ENCODE measurements at places on chromosomes 4 and X. TPM values are rescaled to one million over a fixed set of nuclear protein-coding genes. Genes with fewer than 3 reads are reported as not detected.

Gene PCDH11X
- 0.41 TPM for total RNA-seq

Gene FAM236D
- total RNA-seq: not detected

Gene AP1AR
- total RNA-seq: 20.3 TPM

Gene NUP62CL
- 9.2 TPM for total RNA-seq

Gene CNKSR2
- total RNA-seq: 1.6 TPM

Gene SRPK3
- total RNA-seq: 1.1 TPM

Gene TMEM271
- total RNA-seq: not detected

Gene KLHL34
- 0.09 TPM for total RNA-seq

Gene RNF150
- 34.2 TPM for total RNA-seq

DNA sequence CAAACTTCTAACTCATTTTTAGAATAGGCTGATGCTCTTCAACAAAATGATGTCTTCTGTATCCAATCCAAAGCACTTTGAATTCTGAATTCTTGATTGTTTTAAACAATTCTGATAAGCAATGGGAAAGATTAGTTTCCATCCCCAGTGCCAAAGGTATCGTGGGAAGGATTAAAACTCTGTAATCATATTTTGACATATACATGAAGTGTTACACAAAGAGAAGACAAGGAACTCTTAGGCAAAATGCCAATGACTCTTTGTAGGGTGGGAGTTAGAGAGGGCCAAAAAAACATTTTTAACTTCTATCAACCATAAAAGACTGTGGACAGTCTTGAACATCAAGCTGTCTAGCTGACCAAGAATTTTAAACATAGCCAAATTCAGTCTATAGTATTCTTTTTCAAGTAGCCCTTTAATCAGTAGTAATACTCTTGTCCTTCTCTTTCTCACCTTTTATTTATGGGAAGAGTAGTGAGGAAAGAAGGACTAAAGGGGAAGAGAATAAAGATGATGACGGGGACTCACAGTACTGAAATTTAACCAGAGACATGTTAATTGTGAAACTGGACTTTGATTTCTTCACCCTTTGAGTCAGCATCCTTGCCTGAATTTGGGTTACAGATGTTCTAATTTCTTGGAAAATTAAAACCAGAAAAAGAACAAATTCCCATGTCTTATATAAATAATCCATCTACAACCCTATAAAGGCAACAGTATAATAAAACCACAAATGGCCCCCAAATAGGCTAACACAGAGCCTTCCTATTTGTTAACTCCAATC is 51.8 kb upstream of the VEGFD start:
- peaks cover 9% of the 10 kb centered on the region for H3K27me3 ChIP-seq
- no peak overlapping the region for H3K4me3 ChIP-seq

- H3K4me3 ChIP-seq: peak overlapping the region; percentile 33
- peaks cover 3% of the 10 kb centered on the region for H3K4me1 ChIP-seq
- no peak overlapping the region for H3K27ac ChIP-seq
- no peaks in the 10 kb centered on the region for H3K27me3 ChIP-seq
Observed at GRCh38 chr4:10584042-10584441, 100.5 kb downstream of the CLNK start.

DNA sequence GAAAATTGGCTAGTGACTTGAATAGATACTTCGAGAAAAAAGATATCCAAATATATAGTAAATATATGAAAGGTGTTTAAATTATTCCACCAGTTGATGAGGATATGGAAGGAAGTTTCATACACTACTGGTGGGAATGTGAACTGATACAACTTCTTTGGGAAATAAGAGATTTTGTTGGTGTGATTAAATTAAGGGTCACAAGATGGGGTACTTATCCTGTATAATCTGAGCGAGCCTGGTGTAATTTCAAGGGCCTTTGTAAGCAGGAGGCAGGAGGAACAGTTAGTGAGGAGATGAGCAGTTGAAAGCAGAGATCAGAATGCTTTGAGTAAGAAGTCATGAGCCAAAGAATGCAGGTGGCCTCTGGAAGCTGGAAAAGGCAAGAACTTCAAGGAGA is 192.2 kb downstream of the KCTD8 start:
- H3K4me1 ChIP-seq: no peaks in the 10 kb centered on the region
- H3K27ac ChIP-seq: no peak overlapping the region
- H3K4me3 ChIP-seq: no peak overlapping the region

DNA sequence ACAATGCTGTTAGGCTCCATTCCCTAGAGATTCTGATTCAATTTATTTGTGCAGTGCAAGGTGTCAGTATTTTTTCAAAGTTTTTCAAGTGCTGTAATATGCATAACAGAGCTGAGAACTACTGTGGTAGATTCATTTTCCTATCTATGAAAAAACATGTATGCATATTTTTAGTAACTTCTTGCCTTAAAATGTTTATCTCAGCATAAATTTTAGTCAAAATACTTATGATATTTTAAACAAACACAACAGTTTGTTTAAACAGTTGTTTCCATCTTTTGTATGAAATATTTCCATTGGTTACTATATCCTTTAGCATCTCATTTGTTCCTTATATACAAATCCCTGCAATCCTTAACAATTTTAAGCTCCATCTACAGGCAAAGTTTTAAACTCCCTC is 624.8 kb upstream of the ADGRL3 start:
- no peaks in the 10 kb centered on the region for H3K4me1 ChIP-seq
- no peak overlapping the region for H3K27ac ChIP-seq
- H3K36me3 ChIP-seq: no peaks in the 10 kb centered on the region
- H3K4me3 ChIP-seq: no peak overlapping the region

DNA sequence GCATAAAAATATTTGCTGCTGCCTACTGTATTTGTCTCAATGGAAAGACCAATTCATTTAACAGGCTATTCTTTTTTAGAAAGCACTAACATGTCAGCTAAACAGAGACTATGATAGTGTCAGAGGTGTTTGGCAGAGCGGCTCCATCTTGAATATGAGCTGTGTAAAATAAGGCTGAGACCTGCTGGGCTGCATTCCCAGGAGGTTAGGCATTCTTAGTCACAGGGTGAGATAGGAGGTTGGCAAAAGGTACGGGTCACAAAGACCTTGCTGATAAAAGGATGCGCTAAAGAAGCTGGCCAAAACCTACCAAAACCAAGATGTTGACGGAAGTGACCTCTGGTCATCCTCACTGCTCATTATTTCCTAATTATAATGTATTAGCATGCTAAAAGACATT is 41.8 kb downstream of the NPY5R start:
- no peaks in the 10 kb centered on the region for H3K4me1 ChIP-seq
- H3K36me3 ChIP-seq: no peaks in the 10 kb centered on the region
- H3K4me3 ChIP-seq: no peak overlapping the region
- no peak overlapping the region for H3K27ac ChIP-seq
- H3K27me3 ChIP-seq: no peaks in the 10 kb centered on the region

DNA sequence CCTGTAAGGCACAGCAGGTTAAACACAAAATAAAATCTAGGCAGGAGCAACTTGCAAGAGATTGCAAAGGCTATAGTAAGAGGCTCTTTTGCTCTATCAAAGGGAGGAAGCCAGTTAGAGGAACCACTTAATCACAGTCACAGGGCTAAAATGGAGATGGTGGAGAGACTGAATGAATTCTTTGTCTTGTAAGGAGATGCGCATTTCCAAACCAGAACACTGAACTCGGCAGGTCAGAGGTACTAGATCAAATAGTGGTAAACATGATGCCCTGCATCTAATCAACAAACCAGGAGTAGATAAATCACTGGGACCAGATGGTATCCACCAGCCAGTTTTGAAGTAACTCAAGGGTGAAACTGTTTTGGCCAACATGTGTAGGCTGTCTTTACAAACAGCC is 55.8 kb downstream of the GPC4 start:
- H3K27ac ChIP-seq: no peak overlapping the region
- DNase-seq: no peak
- H3K4me3 ChIP-seq: no peak overlapping the region
- no peaks in the 10 kb centered on the region for H3K36me3 ChIP-seq
- peaks cover 2% of the 10 kb centered on the region for H3K27me3 ChIP-seq
- no peaks in the 10 kb centered on the region for H3K4me1 ChIP-seq

DNA sequence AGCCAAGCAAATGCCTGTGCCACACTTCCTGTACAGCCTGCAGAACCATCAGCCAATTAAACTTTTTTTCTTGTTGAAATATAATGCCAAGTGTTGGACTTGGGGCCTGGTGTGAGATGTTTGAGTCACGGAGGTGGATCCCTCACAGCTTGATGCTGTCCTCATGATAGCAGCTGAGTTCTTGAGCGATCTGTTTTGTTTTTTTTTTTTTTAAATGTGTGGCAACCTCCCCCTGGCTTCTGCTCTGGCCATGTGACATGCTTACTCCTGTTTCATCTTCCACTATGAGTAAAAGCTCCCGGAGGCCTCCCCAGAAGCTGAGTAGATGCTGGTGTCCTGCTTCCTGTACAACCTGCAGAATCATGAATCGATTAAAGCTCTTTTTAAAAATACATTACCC is 973.3 kb upstream of the FTHL17 start:
- H3K27me3 ChIP-seq: no peaks in the 10 kb centered on the region
- no peaks in the 10 kb centered on the region for H3K4me1 ChIP-seq
- no peak overlapping the region for H3K27ac ChIP-seq
- H3K36me3 ChIP-seq: no peaks in the 10 kb centered on the region
- H3K4me3 ChIP-seq: no peak overlapping the region

GRCh38 chr4:107468812-107469211 is 251.2 kb downstream of the PAPSS1 start:
- H3K27me3 ChIP-seq: no peaks in the 10 kb centered on the region
- no peaks in the 10 kb centered on the region for H3K36me3 ChIP-seq
- no peak overlapping the region for H3K27ac ChIP-seq
- no peak overlapping the region for H3K4me3 ChIP-seq
- no peaks in the 10 kb centered on the region for H3K4me1 ChIP-seq

DNA sequence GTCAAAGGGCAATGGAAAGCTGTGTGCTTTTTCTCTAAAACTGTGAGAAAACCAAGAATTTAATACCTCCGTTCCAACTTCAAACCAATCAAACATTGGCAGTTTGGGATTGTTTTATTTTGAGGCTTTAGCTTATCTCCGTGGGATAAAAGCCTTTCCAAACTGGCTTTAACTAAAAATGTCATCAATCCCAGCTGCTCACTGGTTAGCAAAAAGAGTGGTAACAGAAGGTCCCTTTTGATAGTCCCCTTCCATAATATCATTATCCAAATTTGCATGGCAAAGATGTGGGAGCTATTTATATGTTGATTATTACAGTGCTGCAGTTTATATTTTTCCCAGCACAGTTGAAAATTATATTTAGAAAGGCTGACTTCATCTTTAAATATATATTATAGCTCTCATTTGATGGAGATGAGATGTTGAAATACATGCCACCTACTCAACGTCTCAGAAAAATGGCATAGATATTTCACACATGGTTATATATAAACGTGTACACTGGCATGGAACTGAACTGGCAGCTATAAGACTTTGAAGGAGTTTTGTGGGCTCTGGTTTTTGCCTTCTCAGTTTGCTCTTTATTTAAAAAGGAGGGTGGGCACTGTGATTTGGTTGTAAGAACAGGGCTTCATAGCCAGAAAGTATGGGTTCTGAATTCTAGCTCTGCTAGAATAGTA is 707.1 kb upstream of the SLIT2 start:
- no peak for DNase-seq
- no peak overlapping the region for H3K4me3 ChIP-seq
- H3K27ac ChIP-seq: no peak overlapping the region
- H3K27me3 ChIP-seq: no peaks in the 10 kb centered on the region
- no peaks in the 10 kb centered on the region for H3K36me3 ChIP-seq

DNA sequence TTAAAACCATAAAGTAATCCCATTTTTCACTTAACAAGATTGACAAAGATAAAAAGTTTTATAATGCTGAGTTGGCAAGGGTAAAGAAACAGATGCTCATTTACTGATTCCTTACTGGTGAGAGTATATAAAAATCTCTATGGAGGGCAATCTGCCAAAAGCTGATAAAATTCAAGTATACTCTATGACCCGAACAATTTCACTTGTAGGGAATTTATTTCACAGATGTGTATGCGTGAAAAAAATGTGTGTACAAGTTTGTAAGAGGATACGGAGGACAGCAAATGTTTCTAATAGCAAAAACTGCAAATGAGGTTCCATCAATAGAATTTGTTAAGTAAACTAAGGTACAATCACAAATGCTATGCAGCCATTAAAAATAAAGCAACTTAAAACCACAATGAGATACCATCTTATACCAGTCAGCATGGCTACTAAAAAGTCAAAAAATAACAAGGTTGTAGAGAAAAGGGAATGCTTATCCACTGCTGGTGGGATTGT is 23.4 kb downstream of the DHX15 start:
- no peak overlapping the region for H3K4me3 ChIP-seq
- H3K36me3 ChIP-seq: peaks cover 2% of the 10 kb centered on the region
- H3K4me1 ChIP-seq: peaks cover 2% of the 10 kb centered on the region
- H3K27me3 ChIP-seq: no peaks in the 10 kb centered on the region
- no peak overlapping the region for H3K27ac ChIP-seq
- no peak for DNase-seq

GRCh38 chr4:99021386-99021785 is 25.9 kb downstream of the METAP1 start:
- H3K27ac ChIP-seq: no peak overlapping the region
- no peaks in the 10 kb centered on the region for H3K27me3 ChIP-seq

- H3K27ac ChIP-seq: no peak overlapping the region
- no peak for DNase-seq
- no peak overlapping the region for H3K4me3 ChIP-seq
- no peaks in the 10 kb centered on the region for H3K36me3 ChIP-seq
- H3K27me3 ChIP-seq: peaks cover 2% of the 10 kb centered on the region
- no peaks in the 10 kb centered on the region for H3K4me1 ChIP-seq
Observed at GRCh38 chrX:50978920-50979682, 68.6 kb downstream of the BMP15 start.

GRCh38 chrX:50769389-50770063 is 44.5 kb downstream of the SHROOM4 start:
- peaks cover 2% of the 10 kb centered on the region for H3K27me3 ChIP-seq
- no peak overlapping the region for H3K4me3 ChIP-seq
- no peak overlapping the region for H3K27ac ChIP-seq
- DNase-seq: peak; percentile 13

GRCh38 chr4:6207602-6208001 is 7.3 kb upstream of the JAKMIP1 start:
- H3K27ac ChIP-seq: no peak overlapping the region
- no peaks in the 10 kb centered on the region for H3K4me1 ChIP-seq
- no peak overlapping the region for H3K4me3 ChIP-seq
- no peak for DNase-seq
- H3K27me3 ChIP-seq: no peaks in the 10 kb centered on the region

DNA sequence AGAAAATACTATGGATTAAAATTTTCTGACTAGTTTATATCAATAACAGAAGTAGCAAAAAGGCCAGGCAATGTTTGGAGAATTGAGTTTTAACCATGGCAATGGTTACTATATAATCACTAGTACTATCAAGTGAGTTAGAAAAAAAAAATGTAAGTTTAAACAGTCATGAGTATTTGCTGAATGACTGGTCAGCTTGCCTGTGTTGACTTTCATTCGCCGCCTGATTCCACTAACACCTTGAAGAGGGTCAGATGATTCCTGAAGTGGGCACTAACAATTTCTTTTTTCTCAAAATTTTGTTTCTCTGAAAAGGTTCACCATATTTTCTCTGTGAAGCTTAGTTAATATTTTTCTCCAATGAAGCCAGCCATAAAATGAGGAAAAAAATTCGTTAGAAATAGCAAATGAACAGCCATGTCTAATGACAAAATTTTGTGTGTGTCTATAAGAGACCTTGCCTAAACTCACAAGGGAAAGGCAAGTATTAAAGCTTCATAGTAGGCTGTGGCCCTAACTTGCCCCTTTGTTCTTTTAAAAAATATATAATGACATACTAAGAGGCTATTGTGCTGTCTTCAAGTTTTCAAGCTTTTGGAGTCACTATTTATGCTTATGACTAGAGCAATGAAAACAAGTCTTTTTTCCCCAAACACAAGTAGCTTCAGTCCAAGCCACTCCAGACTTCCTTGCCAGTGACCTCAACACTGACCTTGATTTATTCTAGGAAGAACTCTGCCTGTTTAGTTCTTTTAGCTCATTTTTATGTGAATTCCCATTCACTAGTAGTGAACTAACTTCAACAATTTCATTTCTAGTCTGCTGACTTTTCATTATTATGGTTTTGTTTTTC is 18.4 kb upstream of the FHDC1 start:
- H3K27me3 ChIP-seq: no peaks in the 10 kb centered on the region
- H3K4me3 ChIP-seq: no peak overlapping the region
- no peaks in the 10 kb centered on the region for H3K4me1 ChIP-seq
